Hematopoietic multipotent progenitor cell treated with erythropoietin and hydrocortisone succinate and interleukin-3 and kit ligand, for 6 days (in vitro differentiated cells): ENCODE measurements at places on chromosomes 4 and X.

DNA sequence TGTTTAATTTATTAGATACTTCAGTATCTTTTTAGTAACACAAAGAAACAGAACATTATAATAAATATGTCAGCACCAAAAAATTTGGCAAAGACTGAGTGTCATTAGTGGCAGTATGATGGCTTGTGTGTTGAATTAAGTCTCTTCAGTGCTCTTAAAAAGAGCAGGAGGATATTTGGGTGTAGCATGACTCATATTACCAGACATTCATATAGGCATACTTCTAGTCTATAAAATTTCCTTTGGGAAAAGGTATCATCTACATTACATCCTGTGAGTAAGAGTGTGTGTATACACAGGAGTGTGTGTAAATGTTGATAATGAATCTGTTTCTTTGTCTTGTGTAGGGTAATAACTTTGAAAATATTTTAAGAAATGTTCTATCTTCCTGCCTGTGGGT is 135.7 kb downstream of the CNKSR2 start:
- no peak for DNase-seq

- DNase-seq, result peak; percentile 30
Measured at GRCh38 chrX:129540722-129541184, 694 bp downstream of the OCRL start.

DNA sequence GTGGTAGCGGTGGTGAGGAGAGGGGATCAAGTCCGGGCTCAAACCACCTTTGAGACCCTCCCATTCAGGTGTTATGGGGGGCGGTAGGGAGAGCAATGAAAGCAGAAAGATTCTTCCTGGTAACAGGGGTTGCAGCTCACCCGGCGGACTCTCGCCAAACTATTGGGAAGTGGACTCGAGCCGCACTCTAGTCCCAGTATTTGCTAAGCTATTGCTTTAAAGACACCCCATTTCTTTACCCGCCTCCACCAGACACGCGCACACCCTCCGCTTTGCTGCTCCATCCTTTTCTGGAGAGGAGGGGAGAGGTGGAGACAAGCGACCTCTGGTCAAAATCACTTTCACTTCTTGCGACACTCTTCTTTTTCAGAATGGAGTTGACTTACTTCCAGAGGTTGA is 625 bp upstream of the GABRA4 start:
- DNase-seq, result no peak

- DNase-seq, result no peak
Measured at GRCh38 chr4:103493450-103494159, 226.2 kb downstream of the TACR3 start.

GRCh38 chrX:108053218-108053617 is 8.4 kb downstream of the VSIG1 start:
- DNase-seq, result no peak

- DNase-seq, result no peak
Measured at GRCh38 chrX:103864886-103865534, 33.0 kb upstream of the RAB9B start.

DNA sequence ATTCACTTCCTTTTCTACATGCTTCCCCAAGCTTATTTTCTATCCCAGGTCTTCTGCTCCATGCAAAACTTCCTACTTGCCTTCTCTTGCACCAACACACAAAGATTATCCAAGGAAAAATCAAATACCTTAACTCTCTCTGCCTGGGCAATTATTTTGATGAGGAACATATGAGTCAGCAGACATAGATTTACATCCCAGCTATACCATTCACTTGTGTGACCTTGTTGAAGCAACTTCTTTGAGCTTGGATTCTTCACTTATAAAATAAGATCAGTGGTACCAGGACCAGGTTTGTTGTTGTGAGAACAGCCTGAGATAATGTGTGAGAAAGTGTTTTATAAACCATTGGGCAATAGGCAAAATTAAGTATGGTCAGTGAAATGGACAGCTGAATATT is 39.1 kb upstream of the TMEM192 start:
- DNase-seq, result no peak

DNA sequence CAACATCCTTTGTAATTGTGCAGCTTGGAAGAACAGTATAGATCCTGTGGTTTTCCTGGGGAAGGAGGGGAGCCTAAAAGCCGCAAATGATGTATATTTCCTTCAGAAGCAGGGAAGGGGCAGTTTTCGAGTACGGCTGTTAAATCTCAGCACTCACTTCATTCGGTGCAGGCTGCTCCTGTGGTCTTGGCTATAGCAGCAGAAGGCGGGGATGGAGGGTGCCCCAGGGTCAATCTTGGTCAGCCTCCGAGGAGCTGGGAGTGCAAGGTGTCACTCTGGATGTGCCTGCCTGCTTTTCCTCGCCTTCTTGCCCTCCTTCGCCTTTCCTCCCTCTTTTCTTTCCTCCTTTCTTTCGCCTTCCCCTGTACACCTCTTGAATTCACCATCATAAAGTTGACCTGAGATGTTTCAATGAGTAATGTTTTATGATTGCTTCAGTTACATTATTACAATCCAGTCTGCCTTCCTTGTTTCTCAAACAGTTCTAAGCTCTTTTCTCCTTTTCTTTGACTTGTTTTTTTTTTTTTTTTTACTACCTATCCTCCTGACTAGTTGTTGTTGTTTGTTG is 101.6 kb downstream of the RELL1 start:
- no peak for DNase-seq
